ENCODE measurements at places on chromosomes 2 and 18. TPM values are rescaled to one million over a fixed set of nuclear protein-coding genes. Genes with fewer than 3 reads are reported as not detected.

GRCh38 chr2:127771756-127772155 is 39.2 kb downstream of the WDR33 start:
- DNase-seq = no peak

DNA sequence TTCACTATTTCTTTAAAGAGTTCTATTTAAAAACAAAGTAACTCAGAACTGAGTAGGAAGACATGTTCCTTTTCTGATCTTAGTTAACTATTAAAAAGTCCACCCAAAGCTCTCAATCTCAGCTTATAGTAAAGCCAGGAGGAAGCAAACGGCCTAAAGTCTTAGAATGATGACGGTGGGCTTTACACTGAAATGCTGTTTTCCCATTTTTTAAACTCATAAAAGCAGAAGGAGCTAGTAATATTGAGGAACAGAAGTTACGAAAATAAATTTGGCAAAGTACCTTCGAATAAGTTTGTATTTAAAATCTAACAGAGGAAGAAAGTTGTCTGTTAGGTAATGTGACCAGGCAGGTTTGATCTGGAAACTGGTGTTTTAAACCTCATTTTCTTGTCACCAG is 111.1 kb downstream of the ZNF532 start:
- DNase-seq = no peak

- no peak for DNase-seq
Observed at GRCh38 chr18:56444201-56444600, 194.2 kb downstream of the TXNL1 start.

DNA sequence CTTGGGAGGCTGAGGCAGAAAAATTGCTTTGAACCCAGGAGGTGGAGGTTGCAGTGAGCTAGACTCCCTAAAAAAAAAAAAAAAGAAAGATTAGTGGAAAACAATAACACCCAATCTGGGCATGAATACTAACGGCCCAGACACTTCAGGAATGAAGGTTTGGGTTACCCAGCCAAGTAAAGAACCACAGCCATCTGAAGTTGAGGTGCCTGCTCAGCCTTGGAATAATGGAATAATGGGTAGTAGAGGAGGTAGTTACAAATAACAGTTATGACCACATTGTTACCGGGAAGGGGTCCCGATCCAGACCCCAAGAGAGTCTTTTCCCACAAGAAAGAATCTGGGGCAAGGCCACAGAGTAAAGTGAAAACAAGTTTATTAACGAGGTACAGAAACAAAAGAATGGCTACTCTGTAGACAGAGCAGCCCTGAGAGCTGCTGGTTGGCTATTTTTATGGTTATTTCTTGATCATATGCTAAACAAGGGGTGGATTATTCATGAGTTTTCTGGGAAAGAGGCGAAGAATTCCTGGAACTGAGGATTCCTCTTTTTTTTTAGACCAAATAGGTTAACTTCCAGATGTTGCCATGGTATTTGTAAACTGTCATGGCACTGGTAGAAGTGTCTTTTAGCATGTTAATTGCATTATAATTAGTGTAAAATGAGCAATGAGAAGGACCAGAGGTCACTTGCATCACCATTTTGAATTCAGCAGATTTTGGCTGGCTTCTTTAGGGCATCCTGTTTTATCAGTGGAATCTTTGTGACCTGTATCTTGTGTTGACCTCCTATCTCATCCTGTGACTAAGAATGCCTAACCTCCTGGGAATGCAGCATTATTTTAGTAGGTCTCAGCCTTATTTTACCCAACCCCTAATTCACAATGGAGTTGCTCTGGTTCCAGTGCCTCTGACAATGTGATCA is 96.2 kb upstream of the HAAO start:
- DNase-seq = no peak

TYMS gene
- 86.9 TPM for total RNA-seq

DNA sequence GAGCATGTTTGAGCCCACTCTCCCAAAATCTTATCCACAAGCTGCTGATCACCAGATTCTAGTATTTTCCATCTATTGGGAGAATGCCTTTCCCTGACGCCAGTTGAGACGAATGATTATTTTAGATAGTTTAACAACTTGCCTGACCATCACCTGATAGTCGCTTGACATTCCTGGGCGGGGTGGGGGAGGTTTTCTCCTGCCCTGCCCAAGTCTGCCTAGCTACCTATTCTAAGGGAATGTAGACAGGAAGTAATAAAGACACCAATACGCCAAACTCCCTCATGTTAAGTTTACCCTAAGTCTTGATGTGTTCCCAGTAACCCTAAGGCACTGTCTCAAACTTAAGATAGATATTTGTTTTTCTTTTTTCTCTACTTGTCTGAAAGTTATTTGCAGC is 4.6 kb upstream of the ACAA2 start:
- no peak for DNase-seq

DNA sequence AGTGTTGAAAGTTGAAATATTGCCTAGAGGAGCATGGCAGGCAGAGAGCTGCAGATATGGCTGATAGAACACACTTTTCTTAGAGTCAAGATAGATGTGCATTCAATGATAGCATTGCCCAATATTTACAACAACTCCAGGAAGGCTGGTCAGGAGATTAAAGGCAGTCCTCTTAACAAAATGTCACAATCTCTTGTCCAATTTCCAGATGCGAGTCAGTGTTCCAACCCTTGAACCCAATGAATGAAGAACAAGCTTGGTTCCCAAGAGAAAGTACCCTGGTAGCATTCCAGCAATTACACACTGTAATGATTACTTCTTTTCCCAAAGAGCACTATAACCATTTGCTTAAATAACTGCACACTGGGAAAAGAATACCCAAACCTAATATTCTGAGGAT is 839.4 kb upstream of the VRK2 start:
- no peak for DNase-seq

ATIC gene
- total RNA-seq = 23.9 TPM

- DNase-seq = peak; percentile 22
Observed at GRCh38 chr2:231795525-231796327, 9.5 kb downstream of the COPS7B start.

GRCh38 chr2:121257480-121257840 is 27.5 kb downstream of the TFCP2L1 start:
- no peak for DNase-seq

DNA sequence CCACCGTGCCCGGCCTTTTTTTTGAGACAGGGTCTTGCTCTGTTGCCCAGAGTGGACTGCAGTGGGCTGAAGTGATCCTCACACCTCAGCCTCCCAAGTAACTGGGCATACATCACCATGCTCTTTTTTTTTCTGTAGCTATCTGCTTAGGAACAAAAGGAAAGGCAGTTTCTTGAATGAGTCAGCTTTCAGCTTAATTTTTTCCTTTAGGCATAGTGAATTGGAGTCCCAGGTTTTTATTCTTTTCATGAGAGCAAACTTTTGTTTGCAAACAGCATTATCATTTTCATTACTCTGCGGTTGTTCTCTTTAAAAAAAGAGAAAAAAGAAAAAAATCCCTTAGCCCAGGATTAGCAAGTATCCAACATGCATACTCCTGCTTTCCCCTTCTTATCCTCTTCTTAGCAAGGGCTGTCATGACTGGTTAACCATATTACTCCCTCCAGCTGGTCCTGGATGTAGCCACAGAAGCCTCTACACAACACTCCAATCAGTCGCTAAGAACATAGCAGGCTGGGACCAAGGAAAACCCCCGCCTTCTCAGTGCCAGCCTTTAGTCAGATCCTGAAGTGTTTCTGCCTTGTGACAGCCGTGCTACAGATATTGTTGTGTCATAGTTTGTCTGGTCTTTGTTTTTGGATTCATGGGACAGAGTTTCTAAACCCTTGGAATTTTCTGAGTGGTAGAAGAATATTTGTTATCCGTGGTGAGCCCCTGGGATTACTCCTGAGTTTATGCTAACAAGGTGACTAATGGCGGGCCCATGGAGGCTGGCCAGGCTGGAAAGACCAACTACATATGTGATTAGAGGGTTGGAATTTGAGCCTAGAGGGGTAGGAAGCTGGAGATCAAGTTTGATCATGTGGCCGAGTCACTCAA is 23.3 kb upstream of the ST3GAL5 start:
- DNase-seq = no peak

PDIA6 gene
- total RNA-seq = 299 TPM

GRCh38 chr2:12759248-12759647 is 42.5 kb downstream of the TRIB2 start:
- DNase-seq = no peak

DNA sequence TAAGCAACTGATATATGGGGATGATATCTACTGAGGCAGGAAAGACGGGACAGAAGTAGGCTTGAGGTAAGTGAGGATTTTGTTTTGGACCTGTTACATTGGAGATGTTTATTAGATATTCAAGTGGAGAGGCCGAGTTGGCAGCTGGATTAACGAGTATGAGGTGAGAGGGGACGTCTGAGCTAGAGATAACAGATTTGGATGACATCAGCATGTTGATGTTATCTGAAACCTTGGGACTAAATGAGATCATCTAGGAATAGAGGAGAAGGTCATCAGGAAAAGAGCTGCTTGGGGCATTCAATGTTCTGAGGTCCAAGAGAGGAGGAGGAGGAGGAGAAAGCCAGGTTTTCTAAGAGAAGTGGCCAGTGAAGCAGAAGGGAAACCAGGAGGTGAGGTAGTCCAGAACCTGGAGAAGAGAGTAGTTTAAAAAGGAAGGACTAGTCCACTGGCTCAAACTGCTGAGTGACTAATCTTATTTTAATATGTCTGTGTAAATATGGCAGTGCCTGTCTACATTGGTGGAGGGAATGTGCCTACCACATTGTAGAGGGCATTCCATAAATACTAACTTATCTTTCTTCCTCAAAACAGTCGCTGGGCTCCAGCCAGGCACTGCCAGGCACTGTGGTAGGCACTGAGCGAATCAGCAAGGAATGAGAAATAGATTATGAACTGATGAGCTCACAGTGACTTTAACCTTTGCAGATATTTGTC is 488.3 kb downstream of the DLGAP1 start:
- DNase-seq = no peak

- no peak for DNase-seq
Observed at GRCh38 chr18:35680139-35680551, 98.6 kb downstream of the GALNT1 start.
